ENCODE measurements at places on chromosomes 12 and 14.
A peak's percentile ranks its signal among the peaks of the same experiment; 100 is the strongest.

DNA sequence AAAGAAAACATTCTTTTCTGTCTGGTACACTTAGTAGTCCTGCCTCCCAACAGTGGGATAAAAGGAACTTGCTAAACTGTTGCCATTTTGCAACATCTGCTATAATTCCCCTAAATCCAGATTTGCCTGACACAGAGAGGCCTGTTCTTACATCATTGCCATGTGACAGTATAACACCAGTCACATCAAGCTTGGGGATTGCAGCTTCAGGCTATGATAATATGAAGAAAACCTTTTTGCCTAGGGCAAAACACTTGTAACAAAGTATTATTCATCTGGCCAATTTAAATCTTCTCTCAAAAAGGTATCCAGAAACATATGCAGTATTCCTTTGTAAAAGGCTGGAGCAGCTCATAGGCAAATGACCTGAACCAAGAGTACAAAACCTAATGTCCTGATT is 80.9 kb upstream of the OTX2 start:
- no peak for DNase-seq

GRCh38 chr12:11755302-11755930 is 105.9 kb downstream of the ETV6 start:
- peak; percentile 65 for DNase-seq

DNA sequence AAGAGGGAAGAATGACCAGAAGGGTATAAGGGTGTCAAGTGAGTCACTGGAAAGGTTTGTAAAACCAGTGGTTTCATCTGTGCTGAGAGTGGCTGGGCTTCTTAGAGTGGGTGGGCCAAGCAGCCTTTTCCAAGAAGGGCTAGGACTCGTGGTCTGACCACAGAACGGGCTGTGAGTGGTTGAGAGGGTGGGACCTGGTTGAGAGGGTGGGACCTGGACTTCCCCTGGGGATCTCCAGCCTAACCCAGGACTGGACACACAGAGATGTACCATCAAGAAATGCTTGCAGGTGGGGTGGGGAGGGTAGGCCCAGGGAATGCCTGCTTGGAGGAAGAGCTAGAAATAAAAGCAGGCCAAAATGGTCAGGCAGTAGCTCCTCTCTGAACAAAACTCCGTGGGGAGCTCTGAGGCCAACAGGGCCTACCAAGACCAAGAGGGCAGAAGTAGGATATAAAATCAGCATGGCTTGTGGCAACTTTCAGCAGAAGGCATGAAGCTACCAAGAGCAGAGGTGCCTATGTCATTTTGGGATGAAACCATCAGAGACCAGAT is 140.5 kb downstream of the FOXN3 start:
- DNase-seq = peak; percentile 8

GRCh38 chr12:62562846-62563245 is 96.2 kb downstream of the MON2 start:
- DNase-seq = peak; percentile 48

- DNase-seq = no peak
Observed at GRCh38 chr12:49762468-49762847, 21.1 kb downstream of the TMBIM6 start.

GRCh38 chr14:72802588-72802946 is 91.3 kb downstream of the DPF3 start:
- DNase-seq = no peak

DNA sequence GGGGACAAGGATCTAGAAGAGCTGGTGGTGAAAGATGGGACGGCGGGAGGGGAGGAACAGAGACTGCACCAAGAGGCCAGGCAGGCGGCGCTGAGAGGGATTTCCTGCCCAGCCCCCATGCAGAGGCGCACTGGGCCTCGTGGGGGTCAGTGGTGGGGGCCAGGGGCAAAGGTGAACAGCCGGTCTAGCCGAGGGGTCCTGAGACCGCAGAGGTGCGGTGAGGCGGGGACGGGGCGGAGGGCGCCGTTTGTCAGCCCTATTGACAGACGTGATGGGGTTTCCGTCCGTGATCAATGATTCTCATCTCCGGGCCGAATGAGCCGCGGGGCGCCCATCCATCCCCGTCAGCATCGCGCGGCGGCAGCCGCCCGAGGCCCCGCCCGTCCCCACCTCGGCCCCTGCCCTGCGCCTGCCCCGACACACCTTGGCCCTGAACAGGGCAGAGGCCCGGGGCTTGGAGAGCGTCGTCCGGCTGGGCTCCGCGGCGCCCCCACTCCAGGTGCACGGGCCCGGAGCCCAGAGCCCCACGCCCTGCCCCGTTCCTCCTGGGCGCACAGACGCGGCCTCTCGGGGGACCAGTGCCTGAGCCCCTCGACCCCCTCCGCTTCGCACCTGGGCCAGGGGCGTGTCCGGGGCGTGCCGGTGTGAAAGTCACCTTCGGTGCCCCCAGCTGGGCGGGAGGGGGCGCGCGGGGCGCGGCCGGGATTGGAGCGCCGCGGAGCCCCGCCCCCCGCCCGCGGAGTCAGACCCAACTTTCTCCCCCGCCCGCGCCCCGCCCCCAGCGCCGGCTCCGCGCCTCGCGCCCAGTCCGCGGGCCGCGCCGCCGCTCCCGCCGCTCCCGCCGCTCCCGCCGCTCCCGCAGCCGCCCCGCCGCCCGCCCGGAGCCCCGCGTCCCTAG is at the start of gene NXPH4:
Gene NXPH4 (plus strand): TSS at position 781 of the 898 bp plus-strand sequence. CDS start 176 bp downstream, outside the sequence.
- DNase-seq = no peak

- DNase-seq = no peak
Observed at GRCh38 chr12:75302225-75302624, 27.9 kb downstream of the CAPS2 start.

DNA sequence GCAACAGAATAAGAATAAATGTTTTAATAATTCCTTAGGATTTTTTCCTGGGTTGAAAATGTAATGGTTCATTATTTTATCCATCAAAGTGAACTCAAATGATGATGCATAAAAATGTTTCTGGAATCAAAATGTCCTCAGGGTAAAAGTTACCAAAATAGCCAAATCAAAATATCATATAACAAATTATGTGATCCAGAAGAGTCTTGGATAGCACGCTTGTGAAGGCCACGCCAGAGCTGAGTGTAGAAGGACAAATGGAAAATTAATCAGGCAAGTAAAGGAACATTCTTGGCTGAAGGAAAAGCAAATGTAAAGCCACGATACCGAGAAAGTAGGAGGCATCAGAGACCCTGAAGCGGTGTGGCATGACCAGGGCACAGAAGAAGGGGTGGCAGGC is 169.2 kb downstream of the CAPZA3 start:
- DNase-seq = no peak

DNA sequence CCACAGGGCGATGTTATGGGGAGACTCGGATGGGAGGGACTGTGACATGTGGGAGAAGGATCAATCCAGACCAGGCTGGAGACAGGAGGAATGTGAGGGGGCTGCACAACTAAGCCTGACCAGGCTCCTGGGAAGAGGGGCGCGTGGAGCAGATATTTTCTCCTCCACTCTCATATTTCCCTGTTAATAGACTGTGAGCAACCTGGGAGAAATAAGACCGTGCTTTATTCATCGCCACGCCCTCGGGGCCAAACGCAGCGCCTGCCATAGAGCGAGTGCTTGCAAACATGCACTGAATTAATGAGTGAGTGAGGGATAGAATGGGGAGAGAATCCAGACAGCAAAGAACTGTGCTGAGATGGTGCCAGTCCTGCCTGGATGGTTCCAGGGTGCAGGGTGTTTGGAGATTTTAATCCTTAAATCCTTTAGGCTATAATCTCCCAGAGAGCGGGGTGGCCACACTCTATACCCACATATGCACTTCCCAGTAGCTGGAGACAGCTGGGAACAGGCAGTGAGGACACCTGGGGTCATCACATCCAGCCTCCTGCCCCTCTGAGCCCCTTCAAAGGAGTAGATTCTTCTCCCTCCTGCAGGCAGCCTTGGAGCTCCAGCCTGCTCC is 13.6 kb upstream of the FAIM2 start:
- no peak for DNase-seq

DNA sequence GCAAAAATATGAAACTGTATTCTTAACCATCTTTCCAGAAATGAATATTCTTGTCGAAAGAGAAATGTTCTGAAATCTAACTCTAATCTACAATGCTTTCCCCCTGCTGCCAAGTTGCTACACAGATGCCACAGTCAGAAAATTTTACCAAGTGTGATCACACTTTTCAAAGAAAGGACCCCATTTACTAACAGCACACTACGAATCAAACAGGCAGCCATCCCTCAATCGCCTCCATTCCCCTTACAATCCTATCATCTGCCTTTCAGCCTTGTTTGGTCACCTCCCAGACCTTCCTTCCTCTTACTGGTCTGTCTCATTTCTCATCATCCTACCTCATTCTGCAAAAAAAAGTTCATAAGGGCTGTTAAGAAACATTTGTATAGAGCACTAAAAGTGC is 190.1 kb downstream of the MED13L start:
- no peak for DNase-seq

GRCh38 chr14:20376071-20376588 is 32.7 kb downstream of the PARP2 start:
- DNase-seq = no peak

GRCh38 chr14:64525354-64525753 is 15.2 kb upstream of the HSPA2 start:
- DNase-seq = no peak

- peak; percentile 6 for DNase-seq
Observed at GRCh38 chr14:59754256-59754655, 116.3 kb downstream of the RTN1 start.

DNA sequence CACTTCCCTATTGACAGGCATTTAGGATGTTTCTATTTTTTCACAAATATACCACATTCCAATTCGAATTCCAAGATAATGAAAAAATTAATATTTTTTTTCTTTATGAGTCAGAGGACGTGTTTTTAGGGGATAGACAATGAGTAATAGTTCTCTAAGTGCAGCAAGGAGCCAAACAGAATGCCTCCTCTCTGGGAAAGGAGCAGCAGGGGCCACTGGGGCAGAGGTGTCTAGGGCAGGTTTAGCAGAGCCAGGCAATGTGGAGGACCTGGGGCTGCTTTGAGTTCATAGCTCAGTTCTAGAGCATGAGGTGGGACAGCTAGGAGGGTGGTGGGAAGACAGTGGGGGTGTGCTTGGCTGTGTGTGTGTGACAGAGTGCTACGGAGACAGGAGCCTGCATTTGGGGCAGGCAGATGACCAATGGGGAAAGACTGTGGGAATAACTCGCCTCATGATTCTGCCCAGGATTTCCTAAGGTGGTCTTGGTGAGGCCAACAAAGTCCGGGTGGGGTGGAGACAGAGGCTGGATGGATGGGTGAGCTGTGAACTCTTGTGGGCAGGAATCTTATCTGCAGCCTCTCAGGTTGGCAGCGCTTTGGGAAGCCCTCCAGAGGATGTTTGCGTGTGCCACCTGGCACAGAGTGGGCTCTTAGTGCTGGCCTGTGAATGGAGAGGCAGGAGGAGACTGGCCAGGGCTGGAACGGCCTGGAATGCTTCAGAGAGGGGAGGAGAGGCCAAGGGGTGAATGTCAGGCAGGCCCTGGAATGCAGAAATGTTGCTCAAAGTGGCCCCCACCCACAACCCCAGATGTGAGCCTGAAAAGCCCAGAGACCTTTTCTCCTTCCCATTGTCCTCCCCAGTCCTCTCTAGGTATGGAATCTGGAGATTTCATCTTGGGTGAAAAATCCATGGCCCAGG is 2.4 kb upstream of the KRT7 start:
- DNase-seq = peak; percentile 86

- peak; percentile 51 for DNase-seq
Observed at GRCh38 chr12:89243771-89244170, 108.5 kb downstream of the DUSP6 start.

- DNase-seq = no peak
Observed at GRCh38 chr12:58889557-58889956, 30.7 kb downstream of the LRIG3 start.

DNA sequence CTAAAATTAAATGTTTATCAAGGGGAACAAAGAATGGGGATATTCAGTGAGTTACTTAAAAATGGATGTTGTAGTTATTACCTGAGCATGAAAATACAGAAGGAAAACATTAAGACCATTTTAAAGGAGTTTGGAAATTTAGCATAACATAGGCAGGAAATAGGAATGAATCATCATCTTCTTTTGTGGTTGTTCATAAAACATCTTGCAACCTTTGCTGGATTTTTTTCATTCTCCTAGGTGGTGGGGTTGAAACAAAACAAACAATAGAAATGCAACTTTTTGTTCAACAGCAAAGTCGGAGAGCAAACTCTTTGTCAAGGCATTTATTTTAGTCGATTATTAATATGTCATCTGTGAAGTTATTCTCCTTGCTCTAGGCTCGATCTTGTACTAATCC is 275.1 kb downstream of the IPO8 start:
- peak; percentile 8 for DNase-seq

DNA sequence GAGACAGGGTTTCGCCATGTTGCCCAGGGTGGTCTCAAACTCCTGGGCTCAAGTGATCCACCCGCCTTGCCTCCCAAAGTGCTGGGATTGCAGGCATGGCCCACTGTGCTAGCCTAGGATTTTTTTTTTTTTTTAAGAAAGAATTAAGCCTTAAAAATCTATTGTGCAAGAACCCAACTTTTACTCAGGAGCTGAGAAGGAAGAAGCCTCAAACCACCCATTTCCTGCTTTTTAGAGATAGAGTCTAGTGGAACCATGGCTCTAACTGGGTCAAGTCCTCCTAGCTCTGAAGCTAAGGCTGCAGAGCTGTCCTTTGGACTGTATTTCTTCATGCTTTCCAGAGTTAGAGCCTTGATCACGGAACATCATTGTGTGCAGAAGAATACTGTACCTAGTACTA is 1.3 kb upstream of the TSFM start:
- DNase-seq = no peak

DNA sequence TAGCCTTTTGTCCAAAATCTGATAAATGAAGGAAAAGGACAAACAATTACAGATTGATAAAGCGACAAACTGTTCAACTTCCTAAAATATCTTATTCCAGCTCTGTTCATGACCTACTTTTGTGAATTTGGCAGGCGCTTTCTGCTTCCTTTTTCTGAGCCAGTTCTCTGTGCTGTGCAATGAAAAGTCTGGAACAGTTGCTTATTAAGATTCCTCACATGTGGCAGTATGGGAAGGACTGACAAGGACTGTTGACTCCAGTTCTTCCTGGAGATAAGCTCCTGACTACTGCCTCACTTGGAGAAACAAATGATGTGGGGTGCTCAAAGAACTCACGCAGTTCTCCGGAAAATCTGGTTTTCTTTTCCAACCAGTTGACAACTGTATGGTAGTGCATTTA is 58.3 kb upstream of the ANP32D start:
- no peak for DNase-seq

- DNase-seq = no peak
Observed at GRCh38 chr12:50695961-50696360, 67.9 kb upstream of the ATF1 start.

- no peak for DNase-seq
Observed at GRCh38 chr12:132462788-132463187, 27.2 kb upstream of the FBRSL1 start.

DNA sequence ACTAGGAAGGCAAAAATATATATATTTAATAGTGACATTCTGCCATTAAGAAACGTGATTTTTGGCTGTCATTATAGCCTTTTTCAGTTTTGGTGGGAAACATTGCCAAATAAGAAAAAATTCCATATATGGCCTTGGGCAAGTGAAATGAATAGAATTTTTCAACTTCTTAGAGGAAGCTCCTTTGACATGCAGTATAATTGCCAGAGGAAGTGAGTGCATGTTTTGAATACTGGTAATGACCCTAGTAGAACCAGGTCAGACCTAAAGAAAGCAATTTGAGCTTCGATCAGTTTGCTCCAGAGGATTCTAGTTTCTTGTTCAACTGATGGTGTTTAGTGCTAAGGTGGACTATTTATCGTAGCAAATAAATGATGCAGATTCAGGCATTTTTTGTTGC is 26.2 kb upstream of the TRIM9 start:
- DNase-seq = no peak

- DNase-seq = peak; percentile 28
Observed at GRCh38 chr12:64608901-64609535, 1.3 kb upstream of the RASSF3 start.

- no peak for DNase-seq
Observed at GRCh38 chr14:70181276-70181675, 7.5 kb downstream of the SLC8A3 start.

GRCh38 chr12:80269803-80270552 is 170.6 kb downstream of the OTOGL start:
- peak; percentile 48 for DNase-seq

Data from AG10803 (cell line).